Right atrium auricular region (tissue), 2 donors: ENCODE measurements at places on chromosomes 4 and X. TPM values are rescaled to one million over a fixed set of nuclear protein-coding genes. Genes with fewer than 3 reads are reported as not detected.

DNA sequence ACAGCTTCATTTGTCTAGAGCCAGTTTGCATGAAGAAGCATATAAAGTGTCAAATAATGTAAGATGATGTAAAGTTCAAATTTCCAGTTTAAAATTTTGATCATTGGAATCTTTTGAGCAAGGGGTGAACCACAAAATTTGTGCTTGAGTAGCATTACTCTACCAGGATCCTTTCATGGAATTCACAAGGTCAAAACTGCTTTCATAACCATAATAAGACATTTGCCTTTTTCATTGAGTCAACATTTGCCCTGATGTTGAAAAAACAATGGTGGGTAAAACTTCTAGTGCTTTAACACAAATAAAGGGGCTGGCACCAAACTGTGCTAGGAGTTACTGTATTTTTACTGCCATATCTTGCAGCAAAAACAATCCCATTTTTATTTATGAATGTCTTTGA, 142.2 kb downstream of the GLRA3 start:
- no peak for DNase-seq

DNA sequence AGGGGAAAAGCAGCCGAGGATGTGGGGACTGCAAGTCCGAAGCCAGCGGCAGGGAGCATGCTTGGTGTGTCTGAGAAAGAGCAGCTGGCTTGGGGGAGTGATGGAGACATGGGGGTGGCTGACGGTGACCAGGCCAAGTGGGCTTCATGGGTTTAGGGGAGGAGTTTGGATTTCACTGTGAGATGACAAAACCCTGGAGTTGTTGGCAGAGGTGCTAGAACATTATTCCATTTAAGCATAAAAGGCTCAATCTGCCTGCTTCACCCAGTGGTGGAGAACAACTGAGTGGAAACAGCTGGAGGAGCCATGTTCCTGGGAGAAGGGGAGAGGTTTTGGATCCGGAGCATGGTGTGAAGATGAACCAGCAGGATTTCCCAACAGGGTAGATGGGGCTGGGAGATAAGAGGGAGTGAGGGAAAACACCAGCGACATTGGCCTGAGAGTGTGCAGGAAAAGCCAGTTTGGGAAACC, 318.0 kb upstream of the TAPT1 start:
- peak; percentile 76 for DNase-seq

The SCML1 gene
- total RNA-seq = 5.5 TPM

DNA sequence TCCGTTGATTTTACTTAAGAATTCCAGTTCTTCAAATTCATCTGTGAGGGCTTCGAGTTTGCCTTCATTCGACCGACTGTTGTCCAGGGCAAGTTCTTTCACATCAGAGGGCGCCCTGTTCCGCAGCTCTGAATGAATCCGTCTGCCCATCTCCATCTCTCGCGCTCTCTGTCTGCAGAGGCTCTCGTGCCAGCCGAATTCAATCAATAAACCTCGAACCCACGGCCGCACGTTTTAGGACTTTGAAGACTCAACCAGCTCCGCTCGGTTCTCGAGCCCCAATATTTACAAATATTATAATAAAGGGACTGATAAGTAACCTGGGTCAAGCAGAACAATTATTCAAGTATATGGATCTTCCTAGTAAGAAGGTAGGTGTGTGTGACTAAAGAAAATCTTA, 556.4 kb upstream of the SMIM31 start:
- no peak for DNase-seq
